ENCODE measurements at places on chromosomes 5 and 9.

GRCh38 chr9:13457795-13458194, 178.3 kb upstream of the MPDZ start:
- no peak for DNase-seq

- DNase-seq = no peak
These were observed at the start of gene PCDHGA11 for GRCh38 chr5:141420855-141421488. TSS of gene PCDHGA11 (plus strand) at chr5:141421051. CDS start at chr5:141421228, 177 bp downstream.

- DNase-seq = no peak
These were observed 51.4 kb downstream of the PPIC start for GRCh38 chr5:122985006-122985700.

DNA sequence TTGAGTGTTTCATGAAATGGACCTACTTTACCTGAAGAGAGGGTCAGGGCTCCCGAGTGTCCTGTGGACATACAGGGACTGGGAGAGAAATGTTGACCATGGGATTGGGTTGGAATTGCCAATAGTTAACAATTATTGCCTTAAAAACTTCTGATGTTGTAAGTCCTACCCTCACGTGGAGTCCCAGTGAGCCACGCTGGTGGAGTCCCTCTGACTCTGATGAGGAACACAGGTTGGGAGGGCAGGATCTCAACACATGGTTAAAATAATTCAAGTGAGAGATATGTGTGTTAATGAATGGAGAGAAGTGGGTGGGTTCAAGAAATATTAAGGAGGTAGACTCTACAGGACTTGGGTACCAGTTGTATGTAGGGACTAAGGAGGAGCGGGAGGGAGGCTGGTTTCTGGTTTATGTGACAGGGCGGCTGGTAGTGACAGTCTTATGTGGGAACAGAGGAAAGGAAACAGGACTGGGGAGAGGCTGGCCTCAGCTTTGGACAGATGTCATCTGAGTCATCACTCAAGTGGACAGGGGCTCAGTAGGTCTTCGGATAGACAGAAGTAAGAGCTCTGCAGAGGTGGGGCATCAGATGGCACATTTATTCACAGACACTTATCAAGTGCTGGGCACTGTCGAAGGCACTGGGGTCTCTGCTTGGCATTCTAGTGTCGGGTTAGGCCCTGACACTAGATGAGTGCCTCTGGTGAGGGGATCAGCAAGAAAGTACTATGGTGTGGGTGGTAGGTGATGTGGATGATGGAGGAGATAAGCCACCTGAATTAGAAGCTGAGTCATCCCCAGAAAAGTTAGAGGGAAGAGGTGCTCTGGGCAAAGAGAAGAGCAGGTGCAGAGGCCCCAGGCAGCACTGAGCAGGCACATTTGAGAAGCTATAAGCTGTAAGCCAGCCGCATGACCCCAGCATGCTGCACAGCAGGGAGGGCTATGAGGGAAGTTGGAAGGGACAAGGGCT, 27.2 kb downstream of the MAML1 start:
- no peak for DNase-seq

DNA sequence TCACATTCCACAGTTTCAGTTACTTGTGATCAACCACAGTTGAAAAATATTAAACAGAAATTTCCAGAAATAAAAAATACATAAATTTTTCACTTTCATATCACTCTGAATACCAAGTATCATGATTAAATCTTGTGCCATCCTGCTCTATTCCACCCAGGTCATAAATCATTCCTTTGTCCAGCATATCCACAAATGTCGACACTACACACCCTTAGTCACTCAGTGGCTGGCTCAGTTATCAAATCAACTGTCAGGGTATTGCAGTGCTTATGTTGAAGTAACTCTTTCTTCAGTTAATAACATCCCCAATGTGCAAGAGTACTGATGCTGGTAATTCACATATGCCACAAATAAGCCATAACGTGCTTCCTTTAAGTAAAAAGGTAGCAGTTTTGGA, 115.7 kb downstream of the FBXL17 start:
- DNase-seq = no peak

- no peak for DNase-seq
These were observed 11.9 kb upstream of the BTF3 start for GRCh38 chr5:73486119-73486899.

DNA sequence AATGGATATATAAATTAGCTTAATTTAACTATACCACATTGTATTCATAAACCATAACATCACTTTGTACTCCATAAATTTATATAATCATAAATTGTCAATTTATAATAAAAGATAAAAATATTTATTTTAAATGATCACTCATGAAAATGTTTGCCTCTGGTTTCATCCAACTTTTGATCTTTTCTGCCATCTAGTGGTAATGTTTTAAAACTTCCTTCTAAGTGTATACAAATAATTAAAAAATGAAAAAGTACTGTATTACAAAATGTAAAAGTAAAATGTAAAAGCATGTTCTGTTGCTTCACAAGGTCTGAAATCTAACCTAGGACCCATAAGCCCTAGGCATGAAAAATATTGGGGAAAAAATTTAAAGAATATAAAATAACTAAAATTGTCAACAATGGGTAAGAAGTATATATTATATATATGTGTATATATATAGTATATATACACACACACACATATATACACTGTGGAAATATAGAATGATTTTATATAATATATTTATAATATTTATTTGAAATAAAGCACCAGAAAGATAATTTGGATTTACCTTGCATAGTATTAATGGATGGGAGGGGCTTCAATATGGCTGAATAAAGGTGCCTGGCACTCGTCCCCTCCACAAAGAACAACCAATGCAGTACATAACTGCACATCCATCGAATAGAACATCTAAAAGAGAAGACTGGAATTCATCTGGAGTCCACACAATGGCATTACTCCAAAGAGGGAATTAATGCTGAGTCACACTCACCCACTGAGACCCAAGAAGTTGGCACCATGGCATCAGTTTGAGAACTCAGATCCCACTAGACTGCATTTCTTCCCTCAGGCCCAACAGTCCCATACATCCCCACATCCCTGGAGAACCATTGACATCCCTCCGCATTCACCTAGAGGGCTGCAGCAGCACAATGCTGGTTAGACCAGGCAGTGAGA, 32.5 kb downstream of the ANXA1 start:
- DNase-seq = peak; percentile 44

DNA sequence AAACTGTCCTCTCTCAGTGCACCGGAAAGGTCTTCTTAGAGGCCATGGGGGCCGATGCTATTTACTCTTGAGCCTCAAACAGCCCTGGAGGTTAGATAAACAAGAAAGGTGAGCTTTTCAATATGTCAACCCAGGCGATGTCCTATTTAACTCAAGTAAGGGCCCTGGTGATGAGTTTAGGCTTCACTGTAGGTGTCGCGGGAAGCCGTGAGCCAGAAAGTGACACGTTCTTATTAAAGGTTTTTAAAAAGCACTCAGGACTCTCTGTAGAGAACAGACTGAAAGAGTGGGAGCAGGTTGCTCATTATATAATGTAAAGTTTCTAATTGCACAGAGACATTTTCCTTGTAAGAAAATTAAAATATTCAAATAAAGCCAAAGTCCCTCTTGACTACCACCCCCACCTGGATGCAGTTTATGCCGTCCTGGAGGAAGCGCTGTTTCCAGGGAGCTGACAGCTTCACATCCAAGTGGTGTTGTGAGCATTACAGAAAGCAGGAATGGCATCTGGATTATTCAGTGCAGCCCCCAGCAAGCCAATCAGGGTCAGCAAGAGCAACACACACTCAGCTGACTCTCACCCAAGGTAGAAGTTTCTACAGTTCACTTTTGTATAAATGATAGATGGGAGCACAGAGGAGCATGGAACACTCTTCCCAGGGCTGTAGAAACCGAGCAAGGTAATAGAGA, 280.3 kb downstream of the DRD1 start:
- DNase-seq = no peak

GRCh38 chr9:72932619-72933018, 20.2 kb downstream of the ALDH1A1 start:
- DNase-seq = no peak

DNA sequence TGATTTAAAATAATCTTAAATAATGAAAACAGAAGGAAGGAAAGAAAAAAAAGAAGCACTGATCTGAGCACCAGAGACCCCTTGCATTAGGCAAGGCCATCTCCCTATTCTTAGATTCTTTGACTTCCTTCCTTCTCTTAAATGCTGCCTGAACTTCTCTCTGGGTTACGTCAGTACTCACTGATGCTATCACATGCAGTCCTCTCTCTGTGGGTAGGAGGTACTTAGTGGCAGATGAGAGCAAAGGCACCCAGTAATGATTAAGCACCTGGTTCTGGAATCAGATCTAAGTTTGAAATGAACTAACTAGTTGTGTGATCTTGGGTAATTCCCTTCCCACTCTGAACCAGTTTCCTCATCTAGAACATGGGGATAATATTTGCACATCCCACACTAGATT, 110.3 kb upstream of the TBC1D2 start:
- no peak for DNase-seq

DNA sequence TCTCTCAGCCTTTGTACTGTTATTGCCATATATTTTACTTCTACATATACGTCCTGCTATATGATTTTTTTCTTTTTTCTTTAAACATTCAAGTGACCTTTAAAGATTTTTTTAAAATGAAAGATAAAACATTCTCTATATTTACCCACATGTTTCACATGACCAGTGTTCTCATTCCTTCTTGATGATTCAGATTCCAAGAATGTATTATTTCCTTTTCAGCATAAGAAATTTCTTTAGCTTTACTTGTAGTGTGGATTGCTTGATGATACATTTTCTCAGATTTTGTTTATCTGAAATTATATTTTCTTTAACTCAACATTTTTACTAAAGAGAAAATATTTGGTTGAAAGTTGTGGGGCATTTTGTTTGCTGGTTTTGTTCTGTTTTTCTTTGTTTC, 792.1 kb downstream of the BRINP1 start:
- no peak for DNase-seq

GRCh38 chr9:79312686-79313421, 258.9 kb upstream of the TLE4 start:
- DNase-seq = no peak

DNA sequence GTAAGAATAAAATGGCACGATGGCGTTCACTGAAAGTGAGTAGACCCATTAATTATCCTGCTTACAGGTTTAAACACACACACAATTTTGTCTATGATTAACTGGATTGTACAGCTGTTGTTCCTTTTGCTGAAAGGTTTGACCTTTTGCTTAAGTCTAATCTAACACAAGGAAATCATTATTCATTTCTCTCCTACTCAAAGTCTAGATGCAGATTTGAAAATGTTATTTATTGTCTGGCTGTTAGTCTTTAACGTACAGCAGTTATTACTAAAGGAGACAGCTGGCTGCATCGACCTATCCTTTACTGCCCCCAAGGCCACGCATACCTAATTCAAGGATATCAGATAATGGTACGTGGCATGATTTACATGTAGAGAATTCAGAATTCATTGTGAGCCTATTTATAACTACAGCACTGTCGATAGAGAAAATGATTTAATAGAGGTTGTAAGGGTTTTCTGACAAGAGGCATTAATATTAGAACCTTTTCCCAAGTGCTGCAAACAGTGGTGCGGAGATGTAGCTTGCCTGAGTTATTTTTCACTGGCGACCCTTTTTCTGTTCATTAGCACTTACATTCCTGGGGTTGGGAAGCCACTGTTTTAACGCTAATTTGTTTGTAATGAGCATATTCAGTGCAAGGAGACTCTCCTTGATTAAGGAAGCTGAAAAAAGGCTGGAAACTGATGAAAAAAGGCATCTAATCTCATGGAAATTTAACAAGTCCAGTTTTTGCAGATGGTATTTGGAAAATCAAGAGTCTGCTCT, 368.4 kb upstream of the GRAMD2B start:
- peak; percentile 58 for DNase-seq

- DNase-seq = no peak
These were observed 133.6 kb upstream of the IER5L start for GRCh38 chr9:129311643-129312042.

- no peak for DNase-seq
These were observed 299.6 kb upstream of the GRIN3A start for GRCh38 chr9:102038006-102038405.

GRCh38 chr5:29367176-29367833, 1826.2 kb upstream of the CDH6 start:
- DNase-seq = no peak

- DNase-seq = peak; percentile 19
These were observed 17.7 kb downstream of the RFESD start for GRCh38 chr5:95664204-95664786.

DNA sequence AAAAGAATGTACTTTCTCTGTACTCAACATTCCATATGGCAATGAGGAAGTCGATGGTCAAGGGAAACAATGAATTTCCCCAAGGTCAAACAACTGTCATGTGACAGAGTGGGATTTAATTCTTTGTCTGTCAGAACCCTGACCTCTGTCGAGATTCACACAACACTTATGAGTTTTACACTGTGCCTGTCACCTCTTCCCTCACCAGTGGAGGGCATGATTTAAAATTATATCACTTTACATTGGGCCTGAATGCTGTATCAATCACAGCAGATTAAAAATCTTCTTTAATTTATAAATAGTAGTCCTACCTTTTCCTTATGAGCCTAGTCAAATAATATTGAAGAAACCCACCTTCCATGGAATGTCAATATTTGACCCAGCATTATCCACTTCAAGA, 276.7 kb downstream of the CDH10 start:
- DNase-seq = no peak

DNA sequence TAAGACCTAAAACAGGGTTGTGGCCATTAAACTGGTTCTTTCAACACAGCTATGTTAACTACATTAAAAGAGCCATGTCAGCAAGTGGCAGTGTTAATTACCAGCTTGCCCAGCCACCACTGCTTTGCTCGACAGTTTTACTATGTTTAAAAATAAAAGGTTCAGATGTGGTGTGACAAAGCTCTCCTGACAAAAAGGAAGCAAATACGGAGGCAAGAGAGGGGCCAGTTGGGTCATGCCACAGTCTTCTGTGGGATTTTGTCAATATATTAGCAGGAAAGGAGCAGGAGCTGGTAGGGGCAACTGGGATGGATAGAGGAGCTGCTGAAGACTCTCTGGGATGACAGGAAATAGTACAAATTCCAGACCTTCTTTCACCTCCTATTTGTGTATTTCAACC, 113.5 kb upstream of the PCA3 start:
- no peak for DNase-seq

DNA sequence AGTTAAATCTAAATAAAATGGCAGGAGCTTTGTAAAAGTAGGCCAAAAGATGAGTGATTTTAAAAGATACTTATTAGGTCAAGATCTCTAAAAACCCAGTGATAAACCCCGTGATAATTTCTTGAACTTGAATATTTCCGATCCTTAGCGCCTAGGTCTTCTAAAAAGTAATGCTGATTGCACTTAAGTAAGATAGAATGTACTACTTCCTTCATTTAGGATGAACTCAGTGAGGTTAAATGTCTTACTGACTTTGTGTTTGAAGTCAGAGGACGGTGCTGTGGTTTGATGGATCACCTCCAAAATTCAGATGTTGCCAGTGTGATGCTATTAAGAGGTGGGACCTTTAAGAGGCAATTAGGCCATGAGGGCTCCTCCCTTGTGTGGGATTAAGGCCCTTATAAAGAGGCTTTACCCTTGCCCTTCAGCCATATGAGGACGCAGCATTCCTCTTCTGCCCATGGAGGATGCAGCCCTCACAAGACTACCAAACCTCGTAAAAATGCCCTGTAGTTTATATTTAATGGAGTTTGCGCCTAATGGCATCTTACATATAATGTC, 130.1 kb downstream of the TRIO start:
- no peak for DNase-seq

- DNase-seq = no peak
These were observed 542.9 kb downstream of the PRELID2 start for GRCh38 chr5:145292278-145292677.
